ENCODE measurements at places on chromosomes 12 and 14. TPM values are rescaled to one million over a fixed set of nuclear protein-coding genes. Genes with fewer than 3 reads are reported as not detected.

Gene SLC17A8
- total RNA-seq = not detected

Gene AHNAK2
- not detected for total RNA-seq

Gene PSEN1
- 55.8 TPM for total RNA-seq

GRCh38 chr12:115421796-115422709, 738.1 kb upstream of the TBX3 start:
- no peak for DNase-seq

DNA sequence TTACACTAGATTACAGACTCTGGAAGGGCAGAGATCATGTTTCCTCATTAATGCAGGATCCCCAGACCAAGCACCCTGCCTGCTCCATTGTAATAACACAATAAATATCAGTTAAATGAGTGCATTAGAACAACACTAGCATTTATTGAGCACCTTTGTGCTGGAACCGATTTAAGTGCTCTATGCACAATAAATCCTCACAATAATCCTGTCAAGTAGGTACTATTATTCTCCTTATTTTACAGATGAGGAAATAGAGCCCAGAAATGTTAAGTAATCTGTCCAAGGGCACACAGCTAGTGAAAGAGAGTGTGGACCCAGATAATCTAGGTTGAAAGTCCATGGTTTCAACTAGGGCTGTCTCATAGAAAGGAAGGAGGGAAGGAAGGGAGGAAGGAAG, 69.8 kb downstream of the MAP1LC3B2 start:
- no peak for DNase-seq

DNA sequence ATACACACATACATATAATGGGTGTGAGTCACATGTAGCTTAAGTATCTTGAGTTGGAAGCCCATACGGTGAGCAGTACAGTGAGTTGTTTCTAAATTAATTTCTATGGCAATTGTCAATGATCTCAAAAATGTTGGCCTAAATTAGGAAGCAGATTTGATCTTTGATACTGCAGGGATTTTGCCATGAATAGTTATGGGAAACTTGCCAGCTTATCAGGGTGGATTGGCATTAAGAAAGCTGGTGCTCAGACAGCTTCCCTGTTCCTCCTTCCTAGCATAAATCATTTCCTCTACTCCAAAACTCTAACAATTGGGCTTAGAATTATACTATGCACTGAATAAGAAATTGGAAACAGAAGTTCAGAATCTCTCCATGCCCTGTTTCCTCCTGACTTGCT, 150.9 kb upstream of the FRMD6 start:
- DNase-seq = no peak

- DNase-seq = no peak
These were observed 264.6 kb downstream of the NELL2 start for GRCh38 chr12:44611538-44611937.

DNA sequence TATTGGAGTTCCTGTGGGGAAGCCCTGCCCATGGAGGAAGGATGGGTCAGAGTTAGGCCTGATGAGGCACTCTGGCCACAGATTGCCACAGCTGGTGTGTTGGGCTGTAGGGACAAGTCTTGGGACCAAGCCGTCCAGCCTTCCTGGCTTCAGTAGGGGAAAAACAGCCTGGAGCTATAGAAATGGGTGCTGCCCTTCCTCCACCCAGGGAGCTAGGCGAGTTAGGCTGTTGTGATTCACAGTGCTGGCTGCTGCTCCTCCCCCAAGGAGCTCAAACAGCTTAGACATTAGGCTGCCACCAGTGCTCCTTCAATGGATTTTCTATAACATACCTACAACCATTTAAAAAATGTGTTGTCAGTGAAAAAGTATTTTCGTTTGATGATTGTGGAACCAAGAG, 274.3 kb downstream of the RPL10L start:
- no peak for DNase-seq

- no peak for DNase-seq
These were observed 57.1 kb downstream of the HECTD4 start for GRCh38 chr12:112325157-112325556.

DNA sequence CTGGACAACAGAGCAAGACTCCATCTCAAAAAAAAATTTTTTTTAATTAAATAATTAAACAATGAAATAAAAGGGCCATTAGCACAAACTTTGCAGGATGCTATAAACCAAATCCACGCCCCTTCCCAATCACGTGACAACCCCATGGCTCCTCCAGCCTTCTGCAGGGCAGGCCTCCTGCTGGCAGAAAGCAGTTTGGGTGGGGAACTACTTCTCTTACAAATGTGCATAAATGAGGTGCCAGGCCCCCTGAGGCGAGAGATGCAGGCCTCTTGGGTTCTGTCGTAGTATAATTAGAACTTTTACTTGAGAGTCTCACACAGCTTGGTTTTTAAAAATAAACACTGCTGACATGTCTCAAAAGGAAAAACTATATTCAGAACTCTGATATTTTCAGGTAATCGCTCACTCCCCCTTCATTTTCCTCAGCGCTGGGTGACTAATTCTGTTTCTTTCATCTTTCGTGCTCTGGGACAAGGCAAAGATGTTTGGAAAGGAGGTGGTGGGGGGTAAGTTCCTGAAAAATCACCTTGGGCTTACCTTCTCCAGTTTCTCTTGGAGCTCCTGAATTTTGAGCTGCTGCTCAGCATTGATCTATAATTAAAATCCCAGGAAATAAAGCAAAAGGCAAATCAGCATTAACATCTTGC, 101.7 kb downstream of the CIT start:
- no peak for DNase-seq

All from naive thymus-derived CD4-positive, alpha-beta T cell (primary cell).